ENCODE measurements at places on chromosomes 6 and 20.

DNA sequence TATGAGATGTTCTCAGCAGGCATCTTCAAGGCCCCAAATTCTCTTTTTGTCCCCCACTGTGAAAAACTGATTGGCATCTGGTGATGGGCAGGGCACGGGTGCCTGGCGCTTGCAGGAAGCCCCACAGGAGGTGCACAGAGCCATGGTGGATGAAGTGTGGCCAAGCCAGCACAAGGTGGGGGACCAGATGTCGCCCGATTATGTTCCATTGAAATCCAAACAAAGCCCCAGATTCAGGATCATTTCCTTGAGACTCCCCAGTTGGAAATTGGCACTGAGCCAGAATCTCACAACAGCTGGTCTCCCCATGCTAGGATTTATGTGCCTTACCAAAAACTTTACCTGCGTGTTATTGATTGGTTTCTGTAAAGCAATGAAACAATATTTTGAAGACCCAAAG, 186.1 kb downstream of the ADAT2 start:
- no peak for DNase-seq

- DNase-seq: no peak
Observed at GRCh38 chr6:152952866-152953509, 29.9 kb downstream of the FBXO5 start.

GRCh38 chr6:24313251-24314141, 44.4 kb downstream of the DCDC2 start:
- no peak for DNase-seq

GRCh38 chr6:147531321-147531720, 22.8 kb downstream of the SAMD5 start:
- DNase-seq: no peak
